ENCODE measurements at places on chromosomes 6 and 20.
A peak's percentile ranks its signal among the peaks of the same experiment; 100 is the strongest.

GRCh38 chr6:151413372-151414145, 22.2 kb upstream of the ZBTB2 start:
- peak; percentile 53 for DNase-seq

DNA sequence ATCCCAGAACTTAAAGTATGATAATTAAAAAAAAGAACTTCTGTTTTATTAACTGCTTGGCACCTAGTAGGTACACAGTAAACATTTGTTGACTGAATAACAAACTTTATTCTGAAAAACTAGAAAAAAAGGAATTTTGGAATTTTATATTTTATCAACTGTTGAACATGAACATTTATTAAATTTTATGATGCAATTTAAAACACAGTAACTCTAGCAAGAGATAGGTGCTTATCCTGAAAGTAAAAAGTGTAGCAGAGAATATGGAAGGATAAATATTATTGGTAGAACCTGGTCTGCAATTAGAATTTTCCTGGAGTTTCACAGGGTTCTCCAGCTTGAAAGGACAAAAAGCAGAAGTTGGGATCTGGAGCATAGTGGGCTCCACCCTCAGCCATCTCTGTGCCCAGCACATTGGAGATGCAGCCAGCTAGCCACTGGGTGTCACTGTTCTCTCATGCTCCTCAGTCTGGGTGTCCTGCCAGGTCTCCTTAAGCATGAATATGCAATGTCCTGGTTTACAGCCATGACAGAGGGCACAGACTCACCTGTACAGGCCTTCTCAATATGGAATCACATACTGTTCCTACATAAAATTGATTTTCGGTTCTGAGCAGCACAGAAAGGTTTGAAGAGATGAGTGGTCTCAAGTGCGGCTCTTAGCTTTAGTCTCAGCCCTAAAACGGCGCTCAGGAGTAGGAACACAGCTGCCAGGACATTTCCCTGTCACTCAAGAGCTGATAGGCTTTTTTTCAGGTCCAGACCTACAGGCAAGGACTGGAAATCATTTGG, 31.7 kb upstream of the IL20RA start:
- peak; percentile 5 for DNase-seq

DNA sequence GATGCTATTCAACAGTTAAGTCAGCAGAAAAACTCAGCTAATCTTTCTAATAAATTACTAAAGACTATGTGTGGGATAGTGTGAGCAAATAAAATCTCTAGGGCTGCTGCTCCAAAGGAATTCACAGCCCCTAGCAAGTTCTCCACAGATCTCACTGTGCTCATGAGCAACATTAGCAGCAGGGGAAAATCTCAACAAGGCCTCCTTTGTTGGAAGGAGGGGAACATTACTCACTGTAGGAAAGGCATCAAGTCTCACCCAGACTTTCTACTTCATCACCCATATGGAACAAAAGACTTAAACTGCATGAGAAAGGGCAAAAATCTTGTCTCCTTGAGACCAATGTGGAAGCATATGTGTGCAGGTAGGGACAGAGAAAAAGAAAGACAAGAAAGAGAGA, 726.4 kb upstream of the SLC35B3 start:
- DNase-seq = no peak

DNA sequence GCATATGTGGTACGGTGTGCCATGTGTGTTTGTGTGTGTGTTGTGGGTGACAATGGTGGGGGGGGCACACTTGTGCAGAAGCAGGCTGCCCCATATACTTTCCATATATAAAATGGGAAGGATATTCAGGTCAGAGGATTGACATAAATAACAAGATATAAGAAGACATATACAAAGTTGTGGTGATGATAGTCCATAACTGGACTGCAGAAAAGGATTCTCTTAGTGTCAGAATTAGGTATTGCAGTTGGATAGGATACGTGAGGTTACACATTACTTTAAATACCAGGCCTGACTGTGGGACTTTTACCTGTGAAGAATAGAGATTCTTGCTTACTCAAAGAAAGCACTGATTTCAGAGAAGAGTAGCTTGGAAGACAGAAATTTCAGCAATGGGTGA, 1260.3 kb downstream of the EPHA7 start:
- no peak for DNase-seq

GRCh38 chr6:66623050-66623449, 916.0 kb upstream of the EYS start:
- DNase-seq = no peak

DNA sequence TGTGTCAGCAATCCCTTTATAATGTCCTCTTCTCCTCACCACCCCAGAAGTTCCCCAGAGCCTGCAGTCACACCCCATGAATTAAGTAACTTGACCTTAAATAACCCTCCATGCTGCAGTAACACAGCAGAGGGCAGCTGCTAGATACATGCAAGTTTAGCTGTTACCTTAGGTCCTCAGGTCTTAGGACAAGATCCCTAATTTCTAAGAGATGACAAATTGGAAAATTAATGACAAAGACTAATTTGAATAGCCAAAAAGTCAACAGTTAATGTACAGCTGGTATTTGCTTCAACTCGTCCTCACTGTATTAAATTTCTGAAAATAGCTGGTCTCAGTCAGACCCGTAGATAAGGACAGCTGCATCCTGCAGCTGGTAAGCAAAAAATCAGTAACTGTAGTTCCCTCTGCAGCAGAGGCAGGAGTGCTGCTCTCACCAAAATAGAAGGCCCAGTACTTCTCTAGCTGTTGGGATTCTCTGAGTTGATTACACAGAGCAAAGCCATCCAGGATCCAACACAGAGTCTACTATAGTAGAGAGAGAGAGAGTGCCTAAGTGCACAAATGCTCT, 62.4 kb downstream of the TNFRSF21 start:
- no peak for DNase-seq

DNA sequence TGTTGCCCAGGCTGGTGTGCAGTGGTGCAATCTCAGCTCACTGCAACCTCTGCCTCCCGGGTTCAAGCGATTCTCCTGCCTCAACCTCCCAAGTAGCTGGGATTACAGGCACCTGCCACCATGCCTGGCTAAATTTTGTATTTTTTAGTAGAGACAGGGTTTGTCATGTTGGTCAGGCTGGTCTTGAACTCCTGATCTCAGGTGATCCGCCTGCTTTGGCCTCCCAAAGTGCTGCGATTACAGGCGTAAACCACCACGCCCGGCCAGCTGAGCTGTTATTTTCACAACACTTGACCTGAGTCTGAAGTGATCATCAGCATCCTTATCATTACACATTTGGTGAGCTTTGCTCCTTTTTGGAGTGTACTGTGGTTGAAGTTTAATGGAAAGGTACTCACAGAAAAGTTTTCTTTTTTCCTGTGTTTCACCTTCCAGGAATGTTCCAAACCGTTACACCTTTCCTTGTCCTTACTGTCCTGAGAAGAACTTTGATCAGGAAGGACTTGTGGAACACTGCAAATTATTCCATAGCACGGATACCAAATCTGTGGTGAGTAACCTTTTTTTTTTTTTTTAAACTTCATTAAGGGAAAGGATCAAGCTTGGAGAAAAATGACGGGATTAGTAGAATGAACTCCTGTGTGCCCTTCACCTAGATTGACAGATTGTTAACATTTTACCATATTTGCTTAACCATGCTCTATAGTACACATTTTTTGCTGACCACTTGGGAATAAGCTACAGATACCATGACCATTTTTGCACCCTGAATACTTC, 9.7 kb downstream of the RNF114 start:
- no peak for DNase-seq

DNA sequence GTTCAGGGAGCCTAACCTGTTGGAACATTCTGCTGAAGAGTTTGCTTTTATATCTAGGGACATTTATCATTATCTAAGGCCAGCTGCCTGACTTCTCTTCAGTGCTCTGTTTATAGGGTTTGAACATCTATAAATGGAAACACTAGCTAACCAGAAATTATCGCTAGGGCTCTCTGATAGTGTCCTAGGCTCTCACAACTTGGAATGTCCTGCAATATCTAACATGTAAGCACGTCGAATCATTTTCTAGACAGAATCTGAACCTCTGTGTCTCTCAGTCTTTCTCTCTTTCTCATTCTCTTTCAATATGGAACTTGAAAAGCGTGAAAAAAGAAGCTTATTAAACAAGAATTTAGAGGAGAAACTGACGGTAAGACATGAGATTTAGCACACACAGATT, 92.5 kb upstream of the MLIP start:
- DNase-seq = no peak

GRCh38 chr6:54262499-54262898, 45.7 kb upstream of the TINAG start:
- no peak for DNase-seq

GRCh38 chr20:13271977-13272975, 51.2 kb downstream of the ISM1 start:
- DNase-seq = no peak
